ENCODE measurements at places on chromosomes 16 and 17.
A peak's percentile ranks its signal among the peaks of the same experiment; 100 is the strongest.

DNA sequence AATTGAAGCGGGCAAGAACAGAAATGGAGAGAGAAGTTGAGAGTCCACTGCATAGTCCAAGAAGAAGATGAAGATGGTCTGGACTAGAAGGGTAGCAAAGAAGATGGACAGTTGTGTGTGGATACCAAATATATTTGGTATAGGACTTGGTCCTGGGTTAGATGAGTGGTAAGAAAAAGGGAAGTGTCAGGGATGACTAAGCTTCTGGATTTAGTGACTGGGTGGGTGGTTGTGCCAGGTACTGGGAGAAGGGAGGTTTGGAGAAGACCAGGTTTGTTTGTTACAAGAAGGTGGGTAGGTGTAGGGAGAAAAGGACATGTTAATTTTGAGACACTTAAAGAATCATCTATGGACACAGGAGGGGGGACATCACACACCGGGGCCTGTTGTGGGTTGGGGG is 5.4 kb downstream of the VMP1 start:
- DNase-seq, result no peak

DNA sequence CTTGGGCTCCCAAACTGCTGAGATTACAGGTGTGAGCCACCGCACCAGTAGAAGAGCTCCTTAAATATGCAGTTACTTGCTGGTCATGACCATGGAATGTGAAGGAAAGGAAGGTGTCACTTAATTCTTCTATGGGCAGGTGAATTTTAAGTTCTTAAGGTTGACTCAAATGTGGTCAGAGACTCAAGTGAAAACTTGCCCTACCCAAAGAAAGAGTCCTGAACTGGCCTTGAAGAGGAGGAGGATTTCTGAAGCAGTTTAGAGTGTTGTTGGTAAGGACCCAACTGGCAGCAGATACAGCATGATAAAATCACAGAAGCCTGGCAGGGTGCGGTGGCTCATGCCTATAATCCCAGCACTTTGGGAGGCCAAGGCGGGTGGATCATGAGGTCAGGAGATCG is 29.4 kb downstream of the CHD9 start:
- DNase-seq, result no peak

DNA sequence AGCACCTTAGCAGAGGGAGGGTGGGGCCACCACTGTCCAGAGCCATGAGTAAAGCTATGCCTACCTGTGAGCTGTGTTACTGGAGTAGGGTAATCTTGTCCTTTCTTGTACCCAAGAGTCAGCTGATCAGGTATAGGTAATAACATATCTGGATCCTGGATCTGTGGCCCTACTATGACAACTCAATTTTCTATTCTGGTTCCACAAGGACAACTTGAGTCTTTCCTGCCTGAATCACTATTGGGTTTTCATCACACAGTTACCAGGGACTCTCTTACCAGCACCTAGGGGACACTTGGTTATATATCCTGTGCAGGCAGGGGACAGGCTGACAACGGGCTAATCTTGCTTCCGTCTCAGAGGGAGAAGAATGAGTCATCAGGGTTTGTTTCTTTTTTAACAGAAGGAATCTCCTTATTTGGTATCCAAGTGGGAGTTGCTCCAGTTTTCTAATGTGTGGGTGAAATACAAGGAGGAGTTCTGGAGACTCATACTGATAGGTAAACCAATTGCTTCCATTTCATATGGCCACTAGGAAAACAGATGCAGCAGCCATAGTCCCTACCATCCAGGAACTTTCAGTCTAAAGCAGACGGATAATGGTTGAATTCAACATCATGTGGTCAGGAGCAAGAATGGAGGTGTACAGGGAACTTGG is 6.8 kb downstream of the ZNF267 start:
- peak; percentile 29 for DNase-seq

DNA sequence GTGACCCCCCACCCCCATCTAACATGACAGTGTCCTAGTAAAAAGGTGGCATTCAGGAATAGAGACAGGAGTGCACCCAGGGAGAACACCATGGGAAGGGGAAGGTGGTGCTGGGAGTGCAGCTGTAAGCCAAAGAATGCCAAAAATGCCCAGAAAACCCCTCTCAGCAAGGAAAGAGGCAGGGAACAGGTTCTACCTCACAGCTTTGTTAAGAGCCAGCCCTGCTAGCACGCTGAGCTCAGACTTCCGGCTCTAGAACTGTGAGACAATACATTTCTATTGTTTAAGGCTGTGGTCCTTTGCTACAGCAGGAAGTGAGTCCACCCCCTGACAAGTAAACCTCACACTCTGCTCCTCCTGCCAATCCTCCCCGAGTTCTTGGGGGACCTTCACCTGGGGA is 302.4 kb upstream of the N4BP1 start:
- no peak for DNase-seq

GRCh38 chr16:502179-502943 is 25.2 kb upstream of the CAPN15 start:
- no peak for DNase-seq

DNA sequence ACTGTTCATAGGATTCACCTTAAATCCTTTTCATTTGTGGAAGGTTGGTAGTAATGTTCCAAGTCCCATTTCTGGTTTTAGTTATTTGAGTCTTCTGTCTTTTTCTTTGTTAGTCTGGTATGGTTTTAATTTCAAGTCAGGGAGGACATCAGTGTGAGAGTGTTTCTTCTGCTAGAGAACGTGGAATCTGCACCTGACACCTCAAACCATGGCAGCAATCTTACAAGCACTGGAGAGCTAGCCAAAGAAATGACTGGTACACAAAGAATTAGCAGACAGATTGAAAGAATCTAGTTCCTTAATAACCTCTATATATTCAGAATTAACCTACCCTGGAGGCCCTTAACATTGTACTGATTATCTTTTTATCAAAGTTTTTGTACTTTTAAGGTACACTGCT is 50.2 kb downstream of the CHCT1 start:
- no peak for DNase-seq

GRCh38 chr17:44981221-44981968 is 13.3 kb upstream of the C1QL1 start:
- no peak for DNase-seq

DNA sequence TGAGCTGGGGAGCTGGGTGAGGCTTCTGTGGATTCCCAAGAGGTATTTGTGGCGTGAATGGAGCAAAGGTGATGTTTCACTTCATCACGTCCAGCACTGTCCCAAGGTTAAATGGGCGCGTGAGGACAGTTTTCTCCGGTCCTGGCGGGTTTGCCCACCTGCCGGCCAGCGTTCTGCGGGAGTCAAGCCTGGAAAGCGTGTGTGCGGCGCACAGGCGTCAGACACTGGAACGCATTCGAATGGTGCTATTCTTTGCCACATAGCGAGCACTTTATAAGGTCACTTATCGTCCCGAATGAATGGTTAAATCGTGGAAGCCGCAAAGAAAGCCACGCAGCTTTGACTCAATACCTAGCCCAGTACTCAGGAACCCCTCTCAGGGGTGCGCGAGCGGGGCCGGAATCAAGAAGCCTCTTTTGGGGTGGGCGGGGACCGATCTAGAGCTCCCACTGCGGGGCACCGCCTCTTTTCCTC is 446 bp upstream of the PSMD11 start:
- DNase-seq, result no peak

DNA sequence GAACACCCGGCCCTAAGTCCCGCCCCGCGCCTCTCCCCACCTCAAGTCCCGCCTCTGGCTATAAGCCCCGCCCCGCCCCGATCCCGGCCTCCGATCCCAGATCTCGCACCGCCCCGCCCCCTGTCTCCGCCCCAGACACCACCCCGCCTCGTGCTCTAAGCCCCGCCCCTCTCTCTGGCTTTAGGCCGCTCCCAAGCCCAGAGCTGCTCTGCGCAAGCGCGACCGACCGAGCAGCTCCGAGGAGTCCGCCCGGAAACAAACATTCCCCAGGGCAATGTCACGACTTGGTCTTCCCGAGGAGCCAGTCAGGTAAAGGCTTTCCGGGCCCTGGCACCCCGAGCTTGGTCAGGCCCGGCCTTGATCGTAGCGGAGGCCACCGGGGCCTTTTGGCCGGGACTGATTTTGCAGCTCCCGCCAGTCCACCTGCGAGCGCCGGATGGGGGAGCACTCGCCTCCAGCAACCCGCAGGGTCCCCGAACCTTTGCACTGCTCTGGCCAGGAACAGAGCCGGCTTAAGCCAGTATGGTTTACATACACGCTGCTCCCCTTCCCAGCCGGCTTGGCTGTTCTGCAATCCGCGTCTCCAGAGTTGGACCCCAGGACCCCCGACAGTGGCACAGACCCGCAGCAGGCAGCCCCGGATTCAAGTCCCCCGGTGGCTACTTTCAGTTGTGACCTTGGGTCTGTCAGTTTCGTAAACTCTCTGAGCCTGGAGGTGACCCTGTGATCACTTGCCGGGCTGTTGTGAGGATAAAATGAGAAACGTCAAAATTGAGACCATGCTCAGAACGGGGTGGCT is at the start of gene NUDT7:
TSS of gene NUDT7 (plus strand) at position 206 of the 799 bp plus-strand sequence. CDS start at position 275, 69 bp downstream.
- DNase-seq, result peak; percentile 71

- no peak for DNase-seq
These were observed 288.2 kb upstream of the SALL1 start for GRCh38 chr16:51439271-51439670.

GRCh38 chr17:8315764-8316217 is 5.8 kb downstream of the ARHGEF15 start:
- no peak for DNase-seq

DNA sequence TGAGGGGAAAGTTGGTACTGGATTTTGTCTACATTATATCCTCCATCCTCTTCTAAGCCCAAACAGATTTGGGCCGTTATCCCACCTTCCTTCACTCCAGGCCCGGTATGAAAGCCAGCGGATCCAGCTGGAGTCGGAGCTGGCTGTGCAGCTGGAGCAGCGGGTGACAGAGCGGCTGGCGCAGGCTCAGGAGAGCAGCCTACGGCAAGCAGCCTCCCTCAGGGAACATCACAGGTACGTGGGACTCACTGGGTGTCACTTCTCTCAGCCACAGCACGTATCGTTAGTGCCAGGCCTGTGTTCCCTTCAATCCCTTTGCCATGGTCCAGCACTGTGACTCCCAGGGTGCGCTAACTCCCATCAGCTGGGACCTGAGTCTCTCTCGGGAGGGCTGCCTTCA is 11.3 kb downstream of the CNTROB start:
- DNase-seq, result no peak

DNA sequence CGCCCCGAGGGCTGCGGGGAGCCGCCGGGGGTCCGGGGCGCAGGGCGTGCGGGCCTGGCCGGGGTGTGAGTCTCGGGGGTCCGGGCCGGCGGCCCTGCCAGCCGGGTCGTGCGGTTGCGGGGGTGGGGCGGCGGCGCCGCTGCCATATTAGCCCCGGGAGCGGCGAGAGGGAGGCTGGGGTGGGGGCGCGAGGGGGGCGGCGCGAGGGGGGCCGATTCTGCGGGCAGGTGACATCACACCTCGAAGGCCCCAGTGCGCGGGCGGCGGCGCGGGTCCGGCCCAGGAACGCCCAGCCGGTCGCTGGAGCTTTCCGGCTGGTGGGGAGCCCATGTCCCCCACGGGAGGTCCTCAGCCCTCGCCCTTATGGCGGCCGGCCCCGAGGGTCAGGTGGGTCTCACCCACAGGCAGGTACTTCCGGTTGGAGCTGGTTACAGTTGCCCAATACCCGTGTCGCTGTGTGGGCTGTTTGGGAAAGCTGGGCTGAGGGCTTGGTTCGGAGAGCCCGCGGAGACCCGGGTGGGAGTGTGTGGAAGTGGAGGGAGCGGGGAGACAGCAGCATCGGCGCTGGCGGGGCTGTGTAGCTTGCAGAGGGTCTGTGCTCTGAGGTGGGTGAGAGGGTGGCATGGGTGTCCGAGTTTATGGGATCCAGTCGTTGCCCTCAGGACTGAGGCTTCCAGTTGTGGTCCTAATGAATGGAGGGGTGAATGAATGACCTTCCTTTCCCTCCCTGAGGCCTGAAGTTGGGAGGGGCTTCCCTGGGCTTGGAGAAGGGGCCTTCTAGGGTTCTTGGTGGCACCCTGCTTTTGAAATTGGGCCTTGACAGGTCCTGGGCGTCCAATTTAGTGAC is 804 bp downstream of the ATP6V0C start:
- no peak for DNase-seq

GRCh38 chr17:47622180-47622549 is 27.6 kb upstream of the KPNB1 start:
- no peak for DNase-seq

DNA sequence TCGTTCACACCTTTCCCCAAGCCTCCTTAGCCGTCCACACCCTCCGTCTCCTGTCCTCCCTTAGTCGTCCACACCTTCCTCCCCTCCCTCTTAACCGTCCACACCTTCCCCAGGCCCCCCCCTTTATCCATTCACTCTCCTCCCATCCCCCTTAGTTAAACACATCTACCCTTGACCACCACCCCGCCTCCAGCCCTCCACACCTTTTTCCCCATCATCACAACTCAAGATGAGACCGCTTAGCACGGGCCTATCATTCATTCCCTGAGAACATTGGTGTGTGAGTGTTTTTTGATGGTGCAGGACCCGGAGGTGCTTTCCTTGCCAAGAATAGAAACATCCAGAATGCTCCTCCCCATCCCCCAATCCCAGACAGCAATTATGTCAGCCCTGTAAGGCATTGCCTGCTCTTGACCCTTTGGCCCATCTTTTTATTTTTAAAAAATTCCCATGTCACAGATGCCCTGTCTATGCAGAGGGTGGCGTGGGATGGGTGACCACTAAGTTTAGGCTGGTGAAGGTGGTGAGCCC is 1.4 kb downstream of the TENT4B start:
- DNase-seq, result no peak

DNA sequence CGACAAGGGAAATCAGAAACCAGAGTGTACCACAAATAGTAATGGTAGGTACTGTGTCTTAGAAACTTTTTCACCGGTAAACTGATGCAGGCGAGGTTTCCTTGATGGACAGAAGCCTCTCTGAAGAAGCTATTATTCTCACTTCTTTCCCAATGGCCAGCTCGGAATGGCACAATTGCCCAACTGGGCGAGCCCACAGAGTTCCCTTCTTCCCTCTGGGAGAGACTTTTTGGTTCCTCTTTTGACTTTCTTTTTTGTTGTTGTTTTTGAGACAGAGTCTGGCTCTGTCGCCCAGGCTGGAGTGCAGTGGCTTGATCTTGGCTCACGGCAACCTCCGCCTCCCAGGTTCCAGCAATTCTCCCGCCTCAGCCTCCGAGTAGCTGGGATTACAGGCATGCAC is 16.9 kb downstream of the SLC43A2 start:
- DNase-seq, result no peak

- no peak for DNase-seq
These were observed 14.4 kb upstream of the ATP2A3 start for GRCh38 chr17:3978421-3979289.

GRCh38 chr16:66539623-66540469 is 10.1 kb downstream of the TK2 start:
- DNase-seq, result no peak

- no peak for DNase-seq
These were observed 23.0 kb upstream of the IL21R start for GRCh38 chr16:27378871-27379481.

DNA sequence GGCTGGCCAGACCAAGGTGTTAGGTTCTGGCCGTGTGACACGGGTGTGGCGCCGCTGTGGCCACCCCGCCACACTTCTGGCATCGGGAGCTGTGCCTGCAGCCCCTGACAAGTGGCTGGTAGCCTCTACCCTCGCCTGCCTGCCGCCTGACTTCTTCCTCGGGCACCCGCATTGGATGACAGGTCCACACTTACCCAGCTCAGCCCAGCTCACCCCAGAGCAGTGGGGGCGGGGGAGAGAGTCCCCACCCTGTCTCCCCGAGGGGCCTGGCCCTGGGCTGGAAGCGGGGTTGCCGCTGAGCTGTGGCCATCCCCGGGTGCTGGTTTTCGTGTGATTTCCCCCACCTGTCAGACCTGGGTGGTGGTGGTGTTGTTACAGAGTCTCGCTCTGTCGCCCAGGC is 53.9 kb upstream of the ACSF3 start:
- DNase-seq, result no peak

All from amniotic stem cell (primary cell).